IMR-90 (cell line): ENCODE measurements at places on chromosomes 1 and 21.
A peak's percentile ranks its signal among the peaks of the same experiment; 100 is the strongest.

GRCh38 chr1:11285883-11286734 lies 13.1 kb downstream of the UBIAD1 start:
- H3K36me3 ChIP-seq, result peaks cover 4% of the 10 kb centered on the region
- H3K27me3 ChIP-seq, result no peaks in the 10 kb centered on the region
- peak overlapping the region; percentile 39; the same call in 1 of the 2 replicates for H3K27ac ChIP-seq
- peak; percentile 34 for DNase-seq
- H3K4me3 ChIP-seq, result no peak overlapping the region
- peaks cover 12% of the 10 kb centered on the region for H3K4me1 ChIP-seq

- H3K27ac ChIP-seq, result no peak overlapping the region
- no peaks in the 10 kb centered on the region for H3K36me3 ChIP-seq
- H3K4me3 ChIP-seq, result no peak overlapping the region
- no peaks in the 10 kb centered on the region for H3K4me1 ChIP-seq
- no peaks in the 10 kb centered on the region for H3K27me3 ChIP-seq
These were observed 6.9 kb upstream of the CAMSAP2 start for GRCh38 chr1:200731654-200732332.

GRCh38 chr1:235825229-235825628 lies 41.5 kb downstream of the LYST start:
- DNase-seq, result no peak
- peaks cover 6% of the 10 kb centered on the region for H3K4me1 ChIP-seq
- no peak overlapping the region for H3K27ac ChIP-seq
- H3K27me3 ChIP-seq, result no peaks in the 10 kb centered on the region

DNA sequence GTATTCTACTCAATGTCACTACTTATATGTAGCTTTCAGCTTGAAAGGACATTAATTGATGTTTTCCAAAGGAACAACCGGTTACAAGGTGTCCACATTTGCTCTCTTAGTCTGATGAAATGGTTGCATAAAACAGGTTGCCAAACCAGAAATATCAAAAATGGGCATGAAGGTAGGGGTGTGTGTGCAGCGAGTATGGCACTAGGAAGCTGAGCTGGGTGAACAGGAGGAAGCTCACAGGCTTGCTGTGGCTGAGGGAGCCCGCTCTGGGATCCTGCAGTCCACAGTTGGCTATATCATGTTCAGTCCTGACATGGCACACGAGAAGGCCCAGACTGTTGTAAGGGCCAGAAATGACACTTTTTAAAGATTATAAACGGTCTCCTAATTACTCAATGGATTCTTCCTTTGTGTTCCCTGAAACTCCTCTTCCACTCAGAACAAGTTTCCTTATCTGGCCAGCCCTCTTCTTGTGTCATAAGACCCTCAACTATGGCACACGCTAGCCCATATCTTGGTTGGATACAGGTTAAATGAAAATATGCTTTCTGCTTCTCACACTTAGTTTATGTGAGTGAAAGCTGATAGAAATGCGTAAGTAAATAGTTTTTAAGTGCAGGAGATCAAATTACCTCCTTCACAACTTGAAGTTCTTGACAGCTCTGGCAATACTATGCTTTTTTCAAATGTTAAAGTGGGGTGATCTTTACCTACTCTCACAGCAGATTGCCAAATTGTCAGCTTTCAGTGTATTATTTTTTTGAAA lies 201.5 kb downstream of the LMO4 start:
- no peak overlapping the region for H3K4me3 ChIP-seq
- no peaks in the 10 kb centered on the region for H3K36me3 ChIP-seq
- no peaks in the 10 kb centered on the region for H3K27me3 ChIP-seq
- no peak for DNase-seq
- H3K4me1 ChIP-seq, result 0 out of 2 replicates have a peak, but pooled peaks cover under 1% of the 10 kb centered on the region

GRCh38 chr1:202966006-202966898 lies 805 bp downstream of the CYB5R1 start:
- peaks cover 9% of the 10 kb centered on the region for H3K4me1 ChIP-seq
- no peaks in the 10 kb centered on the region for H3K27me3 ChIP-seq
- H3K4me3 ChIP-seq, result peak overlapping the region; percentile 96
- peak overlapping the region; percentile 22; the same call in 1 of the 2 replicates for H3K27ac ChIP-seq
- peaks cover 8% of the 10 kb centered on the region for H3K36me3 ChIP-seq

DNA sequence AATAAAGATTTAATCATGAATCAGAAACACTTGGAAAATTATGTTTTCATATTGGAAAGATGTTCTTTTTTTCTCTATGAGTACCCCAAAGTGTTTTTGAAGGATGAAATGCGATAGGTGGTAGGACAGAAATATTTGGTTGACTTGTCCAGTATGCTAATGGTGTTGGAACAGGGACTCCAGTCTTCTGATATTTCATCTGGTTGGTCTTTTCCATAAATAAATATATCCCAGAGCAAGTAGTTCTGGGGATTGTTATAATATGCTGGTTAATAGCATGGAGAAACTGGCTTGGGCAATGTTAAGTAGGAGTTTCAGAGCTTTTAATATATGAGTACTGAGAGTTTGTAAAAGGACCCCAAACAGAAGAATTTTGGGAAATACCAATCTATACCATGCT lies 8.7 kb downstream of the PGM1 start:
- DNase-seq, result no peak
- H3K4me1 ChIP-seq, result 0 out of 2 replicates have a peak, but pooled peaks cover 2% of the 10 kb centered on the region
- H3K27ac ChIP-seq, result no peak overlapping the region
- H3K27me3 ChIP-seq, result no peaks in the 10 kb centered on the region

GRCh38 chr21:32249511-32250280 lies 29.2 kb downstream of the MIS18A start:
- no peak overlapping the region for H3K4me3 ChIP-seq
- DNase-seq, result no peak
- H3K27me3 ChIP-seq, result peaks cover 27% of the 10 kb centered on the region
- H3K27ac ChIP-seq, result no peak overlapping the region
- H3K4me1 ChIP-seq, result peaks cover 14% of the 10 kb centered on the region

GRCh38 chr1:220371324-220371723 lies 99.1 kb upstream of the RAB3GAP2 start:
- no peak for DNase-seq
- no peaks in the 10 kb centered on the region for H3K36me3 ChIP-seq
- no peak overlapping the region for H3K4me3 ChIP-seq

- DNase-seq, result peak; percentile 99
- H3K36me3 ChIP-seq, result no peaks in the 10 kb centered on the region
- peak overlapping the region; percentile 84; the same call in 1 of the 2 replicates for H3K27ac ChIP-seq
- no peaks in the 10 kb centered on the region for H3K27me3 ChIP-seq
- H3K4me1 ChIP-seq, result peaks cover 17% of the 10 kb centered on the region
- no peak overlapping the region for H3K4me3 ChIP-seq
These were observed 22.7 kb downstream of the PKNOX1 start for GRCh38 chr21:42997053-42997452.
